ENCODE measurements at places on chromosomes 13 and 19. TPM values are rescaled to one million over a fixed set of nuclear protein-coding genes. Genes with fewer than 3 reads are reported as not detected.

GRCh38 chr13:52053460-52053859 lies 29.0 kb downstream of the UTP14C start:
- no peak for DNase-seq

The ZNF223 gene
- total RNA-seq: 14.8 TPM

DNA sequence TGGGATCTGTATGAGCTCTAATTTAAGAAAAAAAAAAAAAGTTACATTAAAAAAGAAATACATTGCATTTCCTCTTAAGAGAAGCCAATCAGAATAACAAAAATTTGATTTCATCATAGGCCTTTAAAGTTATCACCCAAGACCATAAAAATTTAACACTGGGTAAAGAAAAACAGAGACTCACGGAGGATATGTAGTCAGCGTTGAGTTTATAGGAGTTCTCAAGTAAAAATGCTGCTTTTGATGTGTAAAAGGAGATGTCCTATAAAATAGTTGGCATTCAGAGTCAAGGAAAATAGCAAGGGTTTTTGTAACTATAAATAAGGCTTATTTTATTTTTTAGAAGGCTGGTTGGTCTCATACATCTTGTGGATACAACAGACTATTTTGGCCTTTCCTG lies 191.1 kb downstream of the EFNB2 start:
- no peak for DNase-seq

GRCh38 chr19:6730941-6731670 lies 6.3 kb downstream of the GPR108 start:
- no peak for DNase-seq

The ZGLP1 gene
- 1.6 TPM for total RNA-seq
